Renal cortex interstitium (tissue), 15 donors: ENCODE measurements at places on chromosomes 11 and 22. TPM values are rescaled to one million over a fixed set of nuclear protein-coding genes. Genes with fewer than 3 reads are reported as not detected.

DNA sequence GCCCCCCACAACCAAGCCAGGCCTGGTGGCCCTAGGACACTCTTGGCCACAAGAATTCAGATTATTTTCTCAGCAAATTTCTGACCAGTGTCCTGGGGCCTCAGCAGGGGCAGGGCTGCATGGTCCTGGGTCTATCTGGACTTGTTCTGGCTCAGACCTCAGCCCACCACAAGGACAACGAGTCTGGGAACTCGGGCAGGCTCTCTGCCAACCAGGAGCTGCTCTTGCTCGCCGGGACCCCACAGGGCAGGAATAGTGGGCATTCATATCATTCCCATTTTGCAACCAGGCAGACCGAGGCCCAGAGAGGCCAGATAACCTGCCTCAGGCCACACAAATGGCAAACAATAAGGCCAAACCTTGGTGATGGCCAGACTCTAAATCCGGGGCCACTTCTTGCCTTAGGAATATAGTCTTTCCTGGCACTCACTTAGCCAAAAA, 75.4 kb upstream of the WNT7B start:
- no peak for DNase-seq

DNA sequence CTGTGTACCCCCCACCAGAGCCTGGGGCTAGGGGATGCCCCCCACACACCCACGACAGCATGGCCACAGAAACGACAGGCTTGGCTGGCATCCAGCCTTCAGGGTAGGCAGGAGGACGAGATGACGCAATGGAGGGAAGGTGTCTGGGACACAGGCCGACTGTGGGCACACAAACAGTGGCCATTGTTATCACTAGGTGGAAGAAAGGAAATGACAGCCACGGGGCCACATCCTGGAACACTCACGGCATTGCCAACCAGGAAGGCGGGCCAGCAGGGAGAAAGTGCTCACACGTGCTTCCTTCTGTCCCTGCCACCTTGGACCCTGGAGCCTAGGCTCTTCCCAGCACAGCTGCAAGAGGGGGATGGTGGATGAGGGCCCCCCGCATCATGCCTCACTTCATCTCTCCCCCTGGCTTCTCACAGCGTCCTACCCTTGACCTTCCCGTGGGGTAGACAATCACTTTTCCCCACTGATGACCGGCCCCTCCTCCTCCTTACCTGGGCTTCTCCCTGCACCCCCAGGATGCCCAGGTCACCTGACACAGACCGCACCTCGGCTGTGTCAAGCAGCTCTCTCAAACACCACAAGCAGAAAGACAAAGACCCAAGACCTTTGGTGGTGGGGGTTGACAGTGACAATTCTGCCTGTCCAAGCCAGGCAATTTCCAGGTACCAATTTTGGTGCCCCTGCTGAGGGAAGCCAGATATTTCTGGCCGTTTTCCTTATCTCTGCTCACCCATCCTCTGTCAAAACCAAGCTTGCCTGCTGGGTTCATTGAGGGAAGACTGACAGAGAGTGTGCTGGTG, 8.6 kb downstream of the PLA2G6 start:
- no peak for DNase-seq

GRCh38 chr11:68780829-68781228, 29.5 kb upstream of the TESMIN start:
- DNase-seq = no peak

GRCh38 chr22:29116397-29117123, 43.7 kb downstream of the KREMEN1 start:
- no peak for DNase-seq

GRCh38 chr11:68783216-68783821, 32.0 kb upstream of the TESMIN start:
- DNase-seq = no peak

DNA sequence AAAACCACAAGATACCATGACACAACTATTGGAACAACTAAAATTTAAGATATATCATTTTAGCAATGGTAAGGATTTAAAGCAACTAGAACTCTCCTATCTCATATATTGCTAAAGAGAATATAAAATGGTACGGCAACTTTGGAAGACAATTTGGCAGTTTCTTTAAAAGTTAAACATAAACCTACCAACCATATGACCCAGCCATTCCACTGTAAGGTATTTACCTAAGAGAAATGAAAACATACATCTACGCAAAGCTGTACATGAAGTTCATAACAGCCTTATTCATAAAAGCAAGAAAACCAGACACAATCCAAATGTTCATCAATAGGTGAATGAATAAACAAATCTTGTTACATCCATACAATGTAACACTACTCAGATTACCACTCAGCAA, 31.3 kb downstream of the SIK3 start:
- no peak for DNase-seq

DNA sequence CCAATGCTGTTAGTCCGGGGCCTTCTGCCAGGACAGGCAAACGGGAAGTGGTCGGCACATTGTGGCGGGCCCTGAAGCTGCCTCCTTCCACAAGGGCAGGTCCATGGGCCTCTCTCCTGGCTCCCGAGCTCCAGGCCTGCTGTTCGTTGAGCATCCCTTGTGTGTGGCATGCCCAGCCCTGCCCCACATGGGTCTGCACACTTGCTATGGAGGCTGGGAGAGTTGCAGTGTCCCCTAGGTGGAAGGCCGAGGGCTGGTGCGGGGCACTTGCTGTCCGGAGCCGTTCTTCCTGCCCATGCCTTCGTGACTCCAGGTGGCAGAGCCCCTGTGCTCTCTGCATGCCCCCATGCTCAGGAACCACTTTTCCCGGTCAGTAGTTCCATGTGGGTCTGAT, 26.0 kb upstream of the DGCR8 start:
- no peak for DNase-seq

DNA sequence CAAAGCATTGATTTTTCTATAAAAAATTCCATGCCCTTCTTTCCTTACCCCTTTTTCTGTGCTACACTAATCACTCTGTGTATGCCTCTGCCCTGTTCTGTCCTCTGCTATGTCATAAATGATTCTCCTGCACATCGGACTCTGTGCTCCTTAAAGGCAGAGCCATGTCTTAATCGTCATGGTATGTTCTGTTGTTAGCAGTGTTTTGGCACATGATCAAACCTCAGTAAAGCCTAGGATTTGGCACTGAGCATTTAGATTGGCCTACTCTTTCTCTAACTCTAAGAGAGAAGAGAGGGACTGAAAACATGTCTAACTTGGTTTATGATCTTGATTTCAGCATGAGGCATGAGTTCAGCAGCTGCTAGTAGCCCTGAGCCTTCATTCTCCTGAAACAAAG, 266.9 kb downstream of the AASDHPPT start:
- DNase-seq = no peak

DNA sequence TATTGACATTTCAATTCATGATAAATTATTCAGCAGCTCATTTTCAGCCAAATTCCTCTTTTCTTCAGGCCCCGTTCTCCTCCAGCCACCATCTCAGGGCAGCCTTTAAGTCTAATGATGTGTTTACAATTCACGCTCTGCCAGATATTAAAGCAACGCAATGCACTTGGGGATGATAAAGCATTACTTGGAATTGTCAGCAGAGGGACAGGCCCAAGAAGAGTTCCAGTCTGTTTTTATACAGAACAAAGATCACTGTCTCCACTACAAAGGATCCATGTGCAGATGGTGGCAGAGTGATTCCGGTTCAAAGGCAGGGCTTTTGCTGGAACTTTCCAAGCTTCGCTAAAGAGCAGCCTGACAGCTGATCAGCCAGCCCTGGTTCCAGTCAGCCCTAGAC, 13.6 kb upstream of the GALNT18 start:
- no peak for DNase-seq

DNA sequence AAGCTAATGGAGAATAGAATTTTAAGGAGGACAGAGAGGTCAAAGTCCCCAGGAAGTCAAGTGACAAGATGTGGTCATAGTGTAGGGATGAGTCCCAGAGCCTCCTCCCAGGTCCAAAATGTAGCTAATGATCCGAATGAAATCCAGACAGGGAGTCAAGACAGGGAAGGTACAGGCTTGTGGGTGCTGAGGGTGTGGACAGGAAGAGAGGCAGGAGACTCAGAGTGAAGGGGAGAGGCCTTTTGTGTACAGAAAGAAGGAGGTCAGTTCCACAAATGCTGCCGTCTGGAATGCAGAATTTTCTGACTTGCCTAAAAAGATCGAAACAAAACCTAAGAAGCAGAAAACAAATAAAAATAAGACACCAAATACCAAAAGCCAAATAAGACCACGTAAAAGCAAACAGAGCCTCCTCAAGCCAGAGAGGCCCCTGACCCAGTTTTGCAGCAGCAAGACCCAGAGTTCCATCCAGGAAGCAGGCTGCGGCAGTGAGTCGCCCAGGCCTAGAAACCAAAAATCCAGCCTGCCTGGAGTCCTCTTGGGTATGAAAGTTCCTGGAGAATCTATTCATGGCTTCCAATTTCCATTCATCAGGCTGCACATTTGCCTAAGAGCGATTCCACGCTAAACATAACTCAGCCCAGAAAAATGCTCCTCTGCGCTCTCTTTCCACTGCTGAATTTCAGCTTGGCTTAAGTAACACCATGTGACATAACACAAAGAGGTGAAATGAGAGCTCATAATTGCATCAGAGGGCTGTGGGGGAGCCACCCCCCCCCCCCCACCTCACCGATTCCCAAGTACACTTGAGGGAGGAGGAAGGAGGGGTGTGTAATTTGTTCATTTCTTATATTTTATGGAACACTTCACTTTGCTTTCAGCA, 71.2 kb downstream of the KIRREL3 start:
- no peak for DNase-seq

GRCh38 chr11:124640666-124641065, 18.0 kb downstream of the TBRG1 start:
- DNase-seq = no peak

DNA sequence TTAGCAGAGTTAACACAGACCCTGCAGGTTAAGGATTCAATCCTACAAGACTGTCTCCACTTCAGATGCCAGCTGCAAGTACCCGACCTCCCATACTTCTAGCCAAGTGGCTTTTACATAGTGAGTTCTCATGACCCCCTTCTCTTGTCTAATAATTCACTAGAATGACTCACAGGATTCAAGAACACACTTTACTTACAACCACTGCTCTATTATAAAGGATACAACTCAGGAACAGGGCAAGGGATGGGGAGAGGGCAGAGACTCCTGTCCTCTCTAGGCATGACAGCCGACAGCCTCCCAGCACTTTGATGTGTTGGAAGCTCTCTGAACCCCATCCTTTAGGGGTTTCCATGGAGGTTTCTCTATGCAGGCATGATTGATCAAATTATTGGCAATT, 60.0 kb downstream of the MYO18B start:
- DNase-seq = no peak

GRCh38 chr11:8567602-8568198, 26.3 kb downstream of the STK33 start:
- no peak for DNase-seq

GRCh38 chr11:67614730-67615714, 8.3 kb downstream of the NDUFV1 start:
- DNase-seq = no peak

DNA sequence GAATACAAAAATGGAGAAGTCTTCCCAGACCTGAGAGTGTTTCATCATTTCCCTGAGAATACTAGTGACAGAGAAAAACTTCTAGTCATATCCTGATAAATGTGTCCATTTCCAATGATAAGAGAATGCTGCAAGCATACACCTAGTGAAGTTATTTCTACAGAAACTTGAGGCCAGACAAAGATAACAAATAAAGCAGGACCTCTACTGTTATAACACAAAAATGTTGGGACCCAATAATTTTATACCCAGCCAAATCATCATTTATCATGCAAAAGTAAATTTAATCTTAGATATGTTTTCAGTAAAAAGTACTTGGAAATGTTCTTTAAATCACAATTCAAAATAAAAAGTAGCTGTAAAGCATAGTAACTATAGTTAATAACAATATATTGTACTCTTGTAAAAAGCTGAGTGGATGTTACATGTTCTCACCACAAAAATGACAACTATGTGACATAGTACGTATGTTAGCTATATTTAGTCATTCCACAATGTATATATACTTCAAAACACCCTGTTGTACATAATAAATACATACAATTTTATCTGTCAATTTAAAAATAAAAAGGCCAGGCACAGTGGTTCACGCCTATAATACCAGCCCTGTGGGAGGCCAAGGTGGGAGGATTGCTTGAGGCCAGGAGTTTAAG, 12.6 kb downstream of the RRAS2 start:
- DNase-seq = no peak

DNA sequence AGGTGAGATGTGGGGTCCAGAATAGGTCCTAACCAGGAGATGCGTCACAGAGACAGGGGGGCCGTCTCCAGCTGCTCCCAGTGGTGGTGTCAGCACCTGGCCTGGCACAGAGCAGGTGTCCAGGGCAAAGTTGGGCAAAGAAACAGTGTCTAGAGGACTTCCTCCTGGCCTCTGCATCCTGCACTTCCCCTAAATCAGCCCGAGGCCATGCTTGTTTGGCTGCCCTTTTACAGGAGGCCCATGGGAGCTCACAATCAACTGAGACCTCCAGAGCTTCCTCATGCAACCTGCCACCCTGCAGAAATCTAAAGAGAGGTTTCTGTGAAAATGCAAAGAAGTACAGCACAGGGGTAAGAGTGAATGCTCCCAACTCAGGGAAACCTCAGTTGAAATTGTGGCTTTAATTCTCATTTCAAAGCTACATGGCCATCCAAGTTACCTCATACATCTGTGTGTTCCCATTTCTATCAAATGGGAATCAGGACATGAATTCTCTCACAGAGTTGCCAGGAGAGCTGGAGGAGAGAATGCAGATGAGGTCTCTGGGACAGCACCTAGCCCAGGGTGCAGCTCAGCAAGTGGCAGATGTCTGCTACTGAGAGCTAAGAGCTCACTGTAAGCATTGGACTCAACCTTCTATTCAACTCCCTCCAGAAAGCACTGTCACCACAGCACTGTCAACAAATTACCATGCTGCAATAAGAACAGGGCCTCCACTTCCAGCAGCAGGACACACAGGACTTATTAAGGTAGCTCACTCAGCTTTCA, 32.6 kb downstream of the TCIRG1 start:
- DNase-seq = no peak

GRCh38 chr11:105719073-105719822, 109.4 kb downstream of the GRIA4 start:
- no peak for DNase-seq

The OR5A1 gene
- polyA plus RNA-seq = 0.03 TPM

The MUC2 gene
- polyA plus RNA-seq = 0.03 TPM

The CRYBB2 gene
- 0.23 TPM for polyA plus RNA-seq

The UBQLNL gene
- polyA plus RNA-seq = 0.85 TPM

The SCGB1A1 gene
- not detected for polyA plus RNA-seq

The RFPL2 gene
- polyA plus RNA-seq = 0.35 TPM

The OPCML gene
- polyA plus RNA-seq = 15.8 TPM

The CALCA gene
- 15.2 TPM for polyA plus RNA-seq
